ENCODE measurements at places on chromosomes 13 and 19. TPM values are rescaled to one million over a fixed set of nuclear protein-coding genes. Genes with fewer than 3 reads are reported as not detected.

DNA sequence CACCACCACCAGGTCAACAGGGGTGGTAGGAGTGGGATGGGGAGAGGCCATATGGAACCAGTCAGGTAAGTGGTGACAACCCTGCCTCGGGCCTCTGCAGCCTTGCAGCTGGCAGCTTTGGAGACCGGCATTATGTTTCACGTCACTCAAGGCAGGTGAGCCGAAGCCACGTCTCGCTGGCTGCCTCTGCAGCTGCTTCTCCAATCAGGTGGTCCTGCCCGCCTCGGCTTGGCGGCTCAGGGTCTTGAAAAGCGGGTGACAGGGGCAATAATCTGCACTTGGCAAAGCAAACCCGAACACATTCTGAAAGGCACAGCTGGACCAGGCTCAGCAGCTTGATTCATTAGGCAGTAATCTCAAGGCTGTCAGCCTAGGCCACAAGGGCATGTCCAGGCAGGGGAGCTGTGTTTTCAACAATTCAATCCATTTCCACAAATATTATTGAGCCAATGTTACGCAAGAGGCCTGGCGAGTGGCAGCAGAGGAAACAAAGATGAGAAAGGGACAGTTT is 77.4 kb upstream of the PCDH8 start:
- H3K4me1 ChIP-seq = no peaks in the 10 kb centered on the region
- H3K27ac ChIP-seq = no peak overlapping the region
- H3K4me3 ChIP-seq = no peak overlapping the region
- no peak for DNase-seq
- H3K27me3 ChIP-seq = peaks cover 10% of the 10 kb centered on the region

GRCh38 chr13:66830940-66831716 is 399.0 kb downstream of the PCDH9 start:
- DNase-seq = no peak
- H3K27me3 ChIP-seq = no peaks in the 10 kb centered on the region
- peaks cover 11% of the 10 kb centered on the region for H3K4me1 ChIP-seq
- no peaks in the 10 kb centered on the region for H3K36me3 ChIP-seq

DNA sequence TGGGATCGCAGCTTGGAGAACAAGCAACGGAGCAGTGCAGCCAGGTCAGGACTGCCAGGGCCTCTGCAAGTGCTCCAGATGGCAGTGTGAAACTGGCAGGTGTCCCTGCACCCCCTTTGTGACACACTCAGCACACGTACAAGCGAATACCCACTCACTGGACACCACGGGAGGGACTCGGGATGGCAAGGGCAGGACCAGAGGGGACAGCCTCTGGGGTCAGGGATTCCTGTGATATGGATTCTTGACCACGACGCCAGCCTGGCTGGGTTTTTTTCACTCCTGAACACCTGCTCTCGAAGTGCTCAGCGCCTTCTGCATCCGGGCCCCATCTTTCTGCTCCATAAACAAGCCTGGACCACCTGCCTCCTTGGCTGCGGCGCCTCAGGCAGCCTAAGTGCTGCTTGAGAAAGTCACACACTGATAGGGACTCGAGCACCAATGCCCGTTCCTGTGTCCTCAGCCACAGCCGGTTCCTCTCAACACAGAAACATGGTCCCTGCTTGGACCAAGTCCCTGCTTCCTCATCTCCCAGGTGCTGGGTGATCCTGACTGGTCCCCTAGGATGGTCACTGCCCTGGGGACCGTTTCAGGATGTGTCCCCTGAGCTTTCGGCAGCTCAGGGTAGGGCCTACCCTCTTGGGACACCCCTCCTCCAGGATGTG is 22.0 kb downstream of the ELAVL1 start:
- peaks cover 24% of the 10 kb centered on the region for H3K4me1 ChIP-seq
- no peak overlapping the region for H3K4me3 ChIP-seq
- no peaks in the 10 kb centered on the region for H3K27me3 ChIP-seq
- H3K27ac ChIP-seq = no peak overlapping the region
- H3K36me3 ChIP-seq = peaks cover 16% of the 10 kb centered on the region

GRCh38 chr19:10899151-10899653 is 27.8 kb downstream of the CARM1 start:
- no peak for DNase-seq
- H3K4me1 ChIP-seq = peaks cover 34% of the 10 kb centered on the region
- no peak overlapping the region for H3K27ac ChIP-seq
- no peaks in the 10 kb centered on the region for H3K27me3 ChIP-seq
- no peak overlapping the region for H3K4me3 ChIP-seq
- peaks cover 2% of the 10 kb centered on the region for H3K36me3 ChIP-seq

- no peak for DNase-seq
- peaks cover 2% of the 10 kb centered on the region for H3K4me1 ChIP-seq
- no peaks in the 10 kb centered on the region for H3K27me3 ChIP-seq
- H3K27ac ChIP-seq = no peak overlapping the region
- no peak overlapping the region for H3K4me3 ChIP-seq
- peaks cover 1% of the 10 kb centered on the region for H3K36me3 ChIP-seq
Observed at GRCh38 chr13:113147206-113147605, 11.2 kb upstream of the PROZ start.

GRCh38 chr13:24632382-24633121 is 47.7 kb upstream of the ATP12A start:
- no peaks in the 10 kb centered on the region for H3K4me1 ChIP-seq
- H3K27ac ChIP-seq = no peak overlapping the region
- H3K36me3 ChIP-seq = no peaks in the 10 kb centered on the region
- DNase-seq = no peak
- H3K27me3 ChIP-seq = peaks cover 2% of the 10 kb centered on the region
- no peak overlapping the region for H3K4me3 ChIP-seq

GRCh38 chr13:50627111-50627510 is 216.4 kb downstream of the DLEU7 start:
- peaks cover 11% of the 10 kb centered on the region for H3K4me1 ChIP-seq
- H3K4me3 ChIP-seq = no peak overlapping the region

DNA sequence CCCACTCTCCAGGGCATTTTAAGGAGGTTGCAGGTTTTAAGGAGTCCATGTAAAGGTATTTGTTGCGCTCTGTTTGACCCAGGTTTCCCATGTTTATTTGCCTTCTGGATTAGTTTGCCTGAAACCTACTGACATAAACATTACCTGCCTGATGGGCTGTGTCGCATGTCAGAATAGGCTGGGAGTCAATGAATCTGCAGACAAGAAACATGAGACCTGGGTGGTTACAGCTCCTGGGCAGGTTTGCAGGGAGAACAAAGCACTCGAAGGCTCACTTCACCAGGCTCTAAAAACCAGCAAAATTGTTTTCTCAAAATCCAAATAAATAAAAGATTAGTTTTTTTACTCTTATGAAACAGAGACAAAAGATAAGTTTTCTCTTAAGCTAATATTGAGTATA is 114.4 kb upstream of the SERTM1 start:
- no peaks in the 10 kb centered on the region for H3K4me1 ChIP-seq
- no peak for DNase-seq
- H3K4me3 ChIP-seq = no peak overlapping the region
- H3K36me3 ChIP-seq = no peaks in the 10 kb centered on the region
- no peak overlapping the region for H3K27ac ChIP-seq
- H3K27me3 ChIP-seq = peaks cover 6% of the 10 kb centered on the region

The LILRB4 gene
- total RNA-seq = not detected

The FCER2 gene
- not detected for total RNA-seq

The ZNF442 gene
- 2.6 TPM for total RNA-seq

Measured in chondrocyte (in vitro differentiated cells).